ENCODE measurements at places on chromosomes 3 and 15.

DNA sequence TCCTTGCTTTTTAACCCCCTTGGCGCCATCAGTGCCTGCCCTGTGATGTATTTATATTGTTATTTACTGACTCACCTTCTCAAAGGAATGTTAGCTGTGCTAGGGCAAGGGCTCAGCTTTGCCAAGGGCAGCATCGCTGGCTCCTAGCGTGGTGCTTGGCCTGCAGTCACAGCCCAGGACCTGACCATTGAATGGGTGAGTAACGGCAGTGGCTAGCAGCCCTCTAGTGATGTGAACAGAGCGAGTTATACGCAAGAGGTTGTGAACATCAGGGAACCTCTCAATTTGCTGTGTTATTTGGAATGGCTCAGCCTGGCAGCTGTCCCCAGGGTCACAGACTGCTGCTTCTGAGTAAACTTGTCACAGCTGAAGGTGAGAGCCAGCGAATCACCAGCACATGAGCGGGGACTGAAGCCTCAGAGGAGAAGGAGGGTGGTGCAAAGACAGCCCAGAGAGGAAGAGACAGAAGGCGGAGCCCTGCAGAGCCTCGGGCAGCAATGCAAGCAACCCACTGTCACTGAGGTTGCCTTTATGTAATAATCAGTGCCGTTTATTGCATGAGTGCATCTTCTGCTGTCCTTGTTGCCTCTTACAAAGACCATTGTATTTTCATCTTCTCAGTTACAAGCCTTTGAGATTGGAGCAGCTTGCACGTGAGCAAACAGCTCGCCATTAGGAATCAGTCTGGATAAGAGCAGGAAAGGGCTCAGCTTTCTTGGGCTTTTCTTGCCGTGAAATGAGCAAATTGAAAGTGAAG is 158.3 kb downstream of the SLCO3A1 start:
- no peak for DNase-seq

GRCh38 chr3:100766069-100766468 is 56.8 kb downstream of the TFG start:
- no peak for DNase-seq

DNA sequence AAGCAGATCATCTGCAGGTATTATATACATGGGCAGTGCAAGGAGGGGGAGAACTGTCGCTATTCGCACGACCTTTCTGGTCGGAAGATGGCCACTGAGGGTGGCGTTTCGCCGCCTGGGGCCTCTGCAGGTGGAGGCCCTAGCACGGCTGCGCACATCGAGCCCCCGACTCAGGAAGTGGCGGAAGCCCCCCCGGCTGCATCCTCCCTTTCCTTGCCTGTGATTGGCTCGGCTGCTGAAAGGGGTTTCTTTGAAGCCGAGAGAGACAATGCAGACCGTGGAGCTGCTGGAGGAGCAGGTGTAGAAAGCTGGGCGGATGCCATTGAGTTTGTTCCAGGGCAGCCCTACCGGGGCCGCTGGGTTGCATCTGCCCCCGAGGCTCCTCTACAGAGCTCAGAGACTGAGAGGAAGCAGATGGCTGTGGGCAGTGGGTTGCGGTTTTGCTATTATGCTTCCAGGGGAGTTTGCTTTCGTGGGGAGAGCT is 639 bp downstream of the MKRN3 start:
- no peak for DNase-seq

DNA sequence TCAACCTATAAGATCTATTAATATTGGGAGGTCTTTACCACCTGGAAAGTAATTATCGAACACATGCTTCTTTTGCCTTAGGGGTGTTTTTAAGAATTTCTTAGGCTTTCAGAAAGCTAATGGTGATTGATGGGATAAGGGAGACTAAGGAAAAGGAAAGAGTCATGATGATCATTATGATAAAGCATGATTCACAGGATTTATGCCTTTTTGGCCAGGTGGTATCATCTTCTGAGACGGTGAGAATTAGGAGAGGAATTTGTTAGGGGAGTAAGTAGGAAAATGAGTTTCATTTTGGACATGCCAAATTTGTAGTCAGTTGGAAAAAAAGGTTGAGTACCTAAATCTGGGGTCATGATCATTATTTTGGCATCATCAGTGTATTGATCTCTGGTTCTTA is 8.9 kb downstream of the ARMC8 start:
- no peak for DNase-seq

DNA sequence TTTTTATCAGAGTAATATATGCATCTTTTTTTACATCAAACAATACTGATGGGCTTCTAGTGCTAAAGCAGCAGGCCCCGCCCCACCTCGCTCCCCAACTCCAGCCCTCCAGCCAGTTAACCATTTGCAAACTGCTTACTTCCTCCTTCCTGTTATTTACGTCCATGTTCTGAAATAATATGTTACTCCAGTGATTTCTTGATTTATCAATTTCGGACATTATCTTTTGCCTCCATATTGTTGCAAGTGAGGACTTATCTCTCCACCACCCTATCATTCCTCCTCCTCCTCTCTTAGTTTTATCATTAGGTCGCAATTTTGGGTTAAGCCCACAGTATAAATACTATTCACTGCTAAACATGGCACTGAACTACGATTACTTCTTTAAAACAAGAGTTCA is 39.5 kb downstream of the ZNF710 start:
- no peak for DNase-seq

- DNase-seq: no peak
These were observed 77.2 kb upstream of the KCNMB2 start for GRCh38 chr3:178459038-178459410.

DNA sequence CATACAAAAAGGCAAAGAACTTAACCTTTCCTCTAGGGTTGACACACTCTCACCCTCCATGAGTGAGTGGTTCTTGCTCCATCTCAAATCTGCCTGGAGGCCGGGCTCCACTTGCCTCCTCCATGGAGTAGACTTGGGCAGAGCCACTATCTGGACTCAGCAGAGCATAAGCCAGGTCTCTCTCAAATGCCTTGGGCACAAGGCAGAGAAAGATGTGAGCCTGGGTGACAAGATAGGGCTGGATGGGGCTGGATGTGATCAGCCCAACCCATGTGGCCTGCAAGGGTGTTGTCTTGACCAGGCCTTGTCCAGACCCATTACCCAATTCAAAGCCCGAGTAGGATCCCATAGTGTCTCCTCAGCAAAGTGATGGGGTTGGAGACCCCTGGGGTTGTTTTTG is 4.2 kb upstream of the RPL29 start:
- DNase-seq: no peak

GRCh38 chr15:75347222-75348033 is 589 bp downstream of the NEIL1 start:
- DNase-seq: peak; percentile 33

GRCh38 chr3:172145031-172145686 is 105.8 kb downstream of the FNDC3B start:
- no peak for DNase-seq
